ENCODE measurements at places on chromosomes 16 and 17.

DNA sequence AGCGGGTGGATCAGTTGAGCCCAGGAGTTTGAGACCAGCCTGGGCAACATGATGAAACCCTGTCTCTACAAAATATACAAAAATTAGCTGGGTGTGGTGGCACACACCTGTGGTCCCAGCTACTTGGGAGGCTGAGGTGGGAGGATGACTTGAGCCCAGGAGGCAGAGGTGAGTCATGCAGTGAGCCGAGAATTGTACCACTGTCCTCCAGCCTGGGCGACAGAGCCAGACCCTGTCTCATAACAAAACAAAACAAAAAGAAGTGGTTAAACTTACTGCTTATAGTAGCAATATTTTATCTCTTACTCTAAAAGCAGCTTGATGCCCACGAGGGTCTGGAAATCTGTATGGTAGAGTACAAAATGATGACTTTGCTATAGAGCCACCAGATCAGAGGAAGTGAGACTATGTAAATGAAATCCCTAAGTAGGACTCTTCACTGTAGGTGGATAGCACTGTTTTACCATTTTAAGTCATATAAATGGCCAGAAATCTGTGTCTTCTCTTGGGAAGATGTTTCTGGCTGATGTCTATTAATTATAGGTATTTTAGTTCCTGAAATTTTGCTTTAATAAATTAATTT, 60.4 kb upstream of the MRC2 start:
- no peak for DNase-seq

DNA sequence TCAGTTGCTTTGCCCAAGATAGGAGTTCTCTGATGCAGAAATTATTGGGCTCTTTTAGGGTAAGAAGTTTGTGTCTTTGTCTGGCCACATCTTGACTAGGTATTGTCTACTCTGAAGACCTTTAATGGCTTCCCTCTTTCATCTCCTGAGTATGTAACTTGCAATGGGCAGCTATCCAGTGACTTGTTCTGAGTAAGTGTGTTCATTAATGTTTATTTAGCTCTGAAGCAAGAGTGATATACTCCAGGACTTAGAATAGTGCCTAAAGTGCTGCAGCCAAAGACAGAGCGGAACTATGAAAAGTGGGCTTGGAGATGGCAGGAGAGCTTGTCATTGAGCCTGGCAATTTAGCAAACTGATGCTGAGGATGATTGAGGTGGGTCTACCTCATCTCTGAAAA, 8.8 kb upstream of the TANGO6 start:
- DNase-seq: no peak

- DNase-seq: no peak
Observed at GRCh38 chr16:53356478-53357207, 77.6 kb upstream of the RBL2 start.

- DNase-seq: no peak
Observed at GRCh38 chr16:935684-936083, 35.1 kb downstream of the LMF1 start.

DNA sequence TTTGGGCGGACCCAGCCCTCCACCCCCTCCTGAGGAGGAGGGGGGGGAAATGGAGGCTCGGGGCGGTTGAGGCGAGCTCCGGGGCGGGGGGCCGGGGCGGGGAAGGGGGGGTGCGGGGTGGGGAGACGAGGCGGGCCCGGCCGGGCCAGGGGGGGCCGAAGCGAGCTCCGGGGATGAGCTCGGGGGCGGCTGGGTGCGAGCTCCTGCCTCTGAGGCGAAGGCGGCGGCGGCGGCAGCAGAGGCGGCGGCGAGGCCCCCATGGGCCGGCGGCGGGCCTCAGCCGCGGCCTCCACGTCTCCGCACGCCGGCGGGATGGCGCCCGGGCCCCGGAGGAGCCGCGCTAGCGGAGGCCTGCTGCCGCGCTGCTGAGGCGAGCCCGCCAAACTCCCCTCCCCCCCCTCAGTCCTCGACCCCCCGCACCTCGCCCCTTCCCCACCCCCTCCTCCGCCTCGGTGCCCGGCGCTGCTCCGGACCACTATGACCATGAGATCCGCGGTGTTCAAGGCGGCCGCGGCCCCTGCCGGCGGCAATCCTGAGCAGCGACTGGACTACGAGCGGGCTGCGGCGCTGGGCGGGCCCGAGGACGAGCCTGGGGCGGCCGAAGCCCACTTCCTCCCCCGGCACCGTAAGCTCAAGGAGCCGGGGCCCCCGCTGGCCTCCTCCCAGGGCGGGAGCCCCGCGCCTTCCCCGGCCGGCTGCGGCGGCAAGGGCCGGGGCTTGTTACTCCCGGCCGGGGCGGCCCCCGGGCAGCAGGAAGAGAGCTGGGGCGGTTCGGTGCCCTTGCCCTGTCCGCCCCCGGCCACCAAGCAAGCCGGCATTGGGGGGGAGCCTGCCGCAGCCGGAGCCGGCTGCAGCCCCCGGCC, 596 bp downstream of the MSL1 start:
- DNase-seq: no peak

DNA sequence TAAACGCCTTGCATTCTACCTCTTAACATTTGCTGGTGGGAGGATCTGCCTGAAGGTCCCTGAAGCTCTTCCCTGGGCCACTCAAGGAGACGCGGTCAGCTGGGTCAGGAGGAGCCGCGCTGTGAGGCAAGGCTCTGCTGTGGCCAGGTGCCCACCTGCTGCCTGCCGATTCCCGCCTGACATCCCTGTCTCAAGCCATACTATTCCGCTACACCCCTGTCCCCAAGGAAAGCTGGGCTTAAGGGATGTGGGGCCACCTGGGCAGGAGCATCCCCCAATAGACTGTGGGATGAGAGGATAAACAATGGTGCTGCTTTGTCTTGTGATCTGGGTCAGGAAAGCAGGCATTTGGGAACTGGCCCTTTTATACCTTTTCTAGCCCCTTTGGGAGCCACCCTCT, 5.1 kb downstream of the TPPP3 start:
- no peak for DNase-seq

DNA sequence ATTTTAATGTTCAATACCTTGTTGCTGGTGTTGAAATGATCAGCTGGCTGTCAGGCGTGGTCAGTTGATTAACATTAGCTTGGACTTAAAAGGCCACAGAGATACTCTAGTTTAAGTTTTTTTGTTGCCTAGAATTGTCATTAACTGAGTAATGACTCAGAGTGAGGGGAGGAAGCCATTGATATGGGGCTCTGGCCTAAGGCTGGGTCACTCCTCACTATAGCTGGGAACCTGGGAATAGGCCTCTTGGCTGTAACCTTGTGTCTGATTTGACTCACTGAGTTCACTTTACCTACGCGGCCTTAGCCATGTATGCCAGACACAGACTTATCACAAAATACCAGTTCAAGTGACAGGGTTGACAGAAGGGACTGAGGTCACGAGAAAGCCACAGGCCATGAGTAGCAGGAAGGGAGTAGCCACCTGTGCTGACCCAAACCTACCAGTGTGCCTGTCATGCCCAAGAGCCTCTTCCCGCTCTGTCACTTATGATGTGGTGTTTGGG, 37.9 kb upstream of the ADCY7 start:
- no peak for DNase-seq

GRCh38 chr17:8369944-8370343, 6.6 kb downstream of the KRABD2 start:
- DNase-seq: no peak

DNA sequence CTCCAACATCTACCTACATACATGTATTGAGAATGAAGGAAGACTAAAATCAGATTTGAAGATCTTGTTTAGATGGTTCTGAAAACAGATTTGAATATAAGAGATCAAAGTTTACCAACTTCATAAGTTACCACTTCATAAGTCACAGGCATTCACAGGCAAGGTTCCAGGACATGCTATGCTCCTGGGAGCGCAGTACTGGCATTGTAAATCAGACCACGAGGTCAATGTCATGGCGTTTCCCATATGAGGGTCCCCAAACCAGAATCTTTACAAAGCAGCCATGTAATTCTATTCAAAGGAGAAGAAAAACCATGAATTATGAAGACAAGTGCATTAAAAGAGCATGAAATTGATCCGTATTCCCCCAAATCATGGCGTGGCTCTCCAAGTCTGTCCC, 3.0 kb downstream of the CDH11 start:
- no peak for DNase-seq

- no peak for DNase-seq
Observed at GRCh38 chr17:43669971-43670644, 8.4 kb upstream of the MEOX1 start.

- no peak for DNase-seq
Observed at GRCh38 chr16:30397056-30397455, 1.8 kb downstream of the ZNF48 start.

DNA sequence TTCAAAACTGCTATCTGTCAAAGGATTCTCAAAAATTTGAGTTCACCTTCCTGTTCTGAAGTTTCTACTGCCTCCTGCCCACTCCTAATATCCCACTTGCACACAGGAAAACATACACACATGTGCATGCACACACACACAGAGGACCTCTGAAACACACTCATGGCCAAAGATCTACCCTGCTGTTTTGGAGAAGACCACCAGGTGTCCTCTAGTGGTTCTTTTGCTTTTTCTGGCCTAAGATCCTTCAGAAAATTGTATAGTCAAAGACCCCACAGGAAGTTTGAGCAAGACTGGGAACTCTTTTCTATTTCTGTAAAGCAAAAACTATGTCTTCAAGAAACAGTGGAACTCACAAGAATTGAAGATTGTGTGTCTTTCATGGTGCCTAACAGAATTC, 90.2 kb downstream of the CDH8 start:
- no peak for DNase-seq

GRCh38 chr16:87173294-87173893, 143.8 kb downstream of the C16orf95 start:
- no peak for DNase-seq

GRCh38 chr17:8162233-8162996, at the start of gene VAMP2:
Gene VAMP2, minus strand, starts transcription at chr17:8162948. Its CDS starts 69 bp downstream, at chr17:8162879.
- DNase-seq: no peak

DNA sequence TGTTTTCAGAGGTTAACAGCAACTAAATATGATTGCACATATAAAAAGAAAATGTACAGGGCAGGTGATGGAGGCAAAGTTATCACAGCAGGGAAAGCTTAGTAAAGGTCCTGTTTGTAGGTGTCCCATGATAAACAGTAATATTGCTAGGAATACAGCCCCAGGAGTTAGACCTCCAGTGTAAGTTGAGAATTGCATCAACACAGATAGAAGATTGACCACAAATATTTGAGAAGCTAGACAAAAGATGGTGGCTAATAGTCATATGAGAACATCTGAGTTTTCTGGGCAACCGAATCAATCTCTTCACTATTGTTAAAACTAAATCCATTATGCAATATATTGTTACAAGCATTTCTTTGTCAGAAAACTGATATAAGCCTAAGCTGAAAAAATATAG, 152.6 kb downstream of the CDH11 start:
- DNase-seq: no peak

DNA sequence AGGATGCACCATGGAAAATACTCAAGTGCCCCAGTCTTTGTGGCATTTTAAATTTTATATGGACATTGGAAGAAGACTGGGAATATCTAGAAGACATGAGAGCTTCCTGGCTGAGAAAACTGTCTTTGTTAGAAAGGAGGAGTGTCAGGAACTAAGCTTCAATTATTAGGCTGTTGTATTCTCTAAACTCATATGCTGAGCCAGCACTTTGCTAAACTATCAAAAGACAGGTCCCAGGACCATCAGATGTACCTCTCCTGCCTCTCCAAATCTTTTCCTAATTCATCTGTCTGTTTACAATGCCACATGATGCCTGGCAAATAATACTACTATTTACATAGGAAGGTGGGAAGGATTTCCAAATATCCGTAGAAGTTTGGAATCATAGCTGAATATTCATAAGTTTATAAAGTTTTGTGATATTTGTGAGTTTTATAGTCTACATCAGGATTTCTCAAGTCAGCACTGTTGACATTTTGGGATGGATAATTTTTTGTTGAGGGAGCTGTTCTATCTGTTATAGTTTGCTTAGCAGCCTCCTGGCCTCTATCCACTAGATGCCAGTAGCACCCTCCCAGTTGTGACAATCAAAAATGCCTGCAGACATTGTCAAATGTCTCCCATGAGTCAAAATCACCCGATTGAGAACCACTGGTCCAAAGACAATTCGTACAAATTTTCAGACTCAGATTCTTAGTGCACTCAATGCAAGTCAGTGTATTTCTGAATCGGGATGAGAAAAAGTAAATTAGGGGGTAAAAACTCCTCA, 61.2 kb upstream of the NETO2 start:
- DNase-seq: no peak
